CD8-positive, alpha-beta memory T cell (primary cell): ENCODE measurements at places on chromosomes 1 and 21. TPM values are rescaled to one million over a fixed set of nuclear protein-coding genes. Genes with fewer than 3 reads are reported as not detected.

- no peaks in the 10 kb centered on the region for H3K4me1 ChIP-seq
- H3K4me3 ChIP-seq: no peak overlapping the region
- no peak overlapping the region for H3K27ac ChIP-seq
- peaks cover 10% of the 10 kb centered on the region for H3K27me3 ChIP-seq
- no peak for DNase-seq
Measured at GRCh38 chr1:32906654-32907053, 5.5 kb upstream of the TMEM54 start.

- H3K4me1 ChIP-seq: no peaks in the 10 kb centered on the region
- no peaks in the 10 kb centered on the region for H3K27me3 ChIP-seq
- no peak overlapping the region for H3K4me3 ChIP-seq
- no peaks in the 10 kb centered on the region for H3K36me3 ChIP-seq
- no peak overlapping the region for H3K27ac ChIP-seq
Measured at GRCh38 chr1:230507666-230508402, 81.7 kb upstream of the PGBD5 start.

- no peak for DNase-seq
- no peaks in the 10 kb centered on the region for H3K4me1 ChIP-seq
- no peaks in the 10 kb centered on the region for H3K27me3 ChIP-seq
- no peaks in the 10 kb centered on the region for H3K36me3 ChIP-seq
Measured at GRCh38 chr1:59609245-59609644, 205.5 kb upstream of the HOOK1 start.

DNA sequence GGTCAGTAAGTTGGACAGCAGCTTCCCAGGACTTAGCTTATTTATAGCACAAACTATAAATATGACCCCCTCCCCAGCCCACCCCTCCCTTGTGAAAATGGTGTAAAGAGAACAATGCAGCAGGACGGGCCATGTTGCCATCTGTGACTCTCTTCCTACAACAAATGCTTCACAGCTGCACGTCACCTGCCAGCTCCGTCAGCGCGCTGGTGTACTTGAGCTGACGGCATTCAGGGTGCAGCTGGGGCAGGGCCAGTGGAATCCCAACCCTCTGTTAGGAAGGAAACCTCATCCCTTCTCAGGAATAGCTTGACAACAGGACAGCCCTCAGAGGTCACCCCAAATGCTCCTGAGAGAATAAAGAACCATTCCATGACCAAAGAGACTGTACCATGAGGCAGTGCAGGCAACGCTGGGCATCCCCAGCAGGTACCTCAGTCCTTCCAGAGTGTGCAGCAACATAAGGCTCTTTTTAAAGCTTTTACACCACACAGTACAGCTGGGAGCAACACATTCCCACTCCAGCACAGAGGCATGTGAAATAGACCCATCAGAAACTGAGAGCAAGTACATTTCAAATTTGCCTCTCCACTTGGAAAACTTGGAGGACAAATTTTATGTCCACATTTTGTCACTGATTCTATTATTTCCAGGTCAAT lies 85.0 kb downstream of the ATP1A1 start:
- no peak for DNase-seq
- no peaks in the 10 kb centered on the region for H3K4me1 ChIP-seq
- no peak overlapping the region for H3K27ac ChIP-seq
- H3K4me3 ChIP-seq: no peak overlapping the region
- H3K27me3 ChIP-seq: no peaks in the 10 kb centered on the region

FAM72B gene
- 12.3 TPM for total RNA-seq
